ENCODE measurements at places on chromosomes 1 and 21.

DNA sequence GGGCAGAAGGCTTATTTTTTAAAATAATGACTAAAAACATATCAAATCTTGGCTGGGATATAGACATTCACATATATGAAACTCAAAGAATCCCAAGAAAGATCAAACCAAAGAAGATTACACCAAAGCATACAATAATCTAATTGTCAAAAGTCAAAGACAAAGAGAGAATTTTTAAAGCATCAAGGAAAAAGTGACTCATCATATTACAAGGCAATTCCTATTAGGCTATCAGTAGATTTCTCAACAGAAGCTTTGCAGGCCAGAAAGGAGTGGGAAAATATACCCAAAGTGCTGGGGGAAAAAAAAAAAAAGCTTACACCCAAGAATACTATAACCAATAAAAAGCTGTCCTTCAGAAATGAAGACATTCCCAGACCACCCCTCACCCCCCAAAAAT lies 375.6 kb downstream of the BRINP2 start:
- DNase-seq = no peak

- DNase-seq = no peak
Measured at GRCh38 chr1:246291127-246291526, 216.0 kb downstream of the SMYD3 start.

- no peak for DNase-seq
Measured at GRCh38 chr1:185396126-185396525, 79.1 kb upstream of the IVNS1ABP start.

DNA sequence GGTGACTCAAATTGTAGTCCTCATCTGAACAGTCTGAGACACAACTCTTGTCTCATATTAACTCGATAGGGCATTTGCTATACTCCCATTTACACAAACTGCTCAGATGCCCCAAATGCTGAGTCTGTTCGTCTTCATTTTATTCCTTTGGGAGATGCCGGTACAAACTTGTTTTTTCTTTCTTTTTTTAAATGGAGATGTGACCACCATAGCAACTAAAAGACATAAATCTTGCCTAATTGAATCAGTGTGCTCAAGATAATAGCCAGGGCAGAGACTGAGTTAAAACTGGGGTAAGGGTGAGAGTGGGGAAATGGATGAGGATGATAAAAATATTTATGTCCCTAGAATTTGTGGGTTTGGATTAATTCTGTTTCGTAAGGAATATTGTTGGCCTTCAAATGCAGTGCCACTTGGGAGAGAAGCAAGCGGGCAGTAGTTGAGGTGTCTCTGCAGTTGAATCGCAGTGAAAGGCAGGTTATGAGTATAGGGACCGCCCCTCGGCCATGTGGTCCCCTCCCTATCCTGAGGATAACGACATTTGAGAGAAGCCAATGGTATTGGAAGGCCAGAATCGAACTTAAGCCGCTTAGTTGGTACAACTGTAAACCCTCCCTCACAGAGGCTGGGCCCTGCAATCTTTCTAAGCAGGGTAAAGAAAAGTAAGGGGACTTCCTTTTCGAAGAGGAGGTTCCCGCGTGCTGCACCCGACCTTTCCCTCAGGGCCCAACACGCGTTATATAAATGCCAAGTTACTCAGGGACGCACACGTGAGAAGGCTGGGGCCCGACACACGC lies 859 bp upstream of the LRRC8B start:
- peak; percentile 44 for DNase-seq

- no peak for DNase-seq
Measured at GRCh38 chr1:108813326-108813725, 43.6 kb downstream of the AKNAD1 start.

DNA sequence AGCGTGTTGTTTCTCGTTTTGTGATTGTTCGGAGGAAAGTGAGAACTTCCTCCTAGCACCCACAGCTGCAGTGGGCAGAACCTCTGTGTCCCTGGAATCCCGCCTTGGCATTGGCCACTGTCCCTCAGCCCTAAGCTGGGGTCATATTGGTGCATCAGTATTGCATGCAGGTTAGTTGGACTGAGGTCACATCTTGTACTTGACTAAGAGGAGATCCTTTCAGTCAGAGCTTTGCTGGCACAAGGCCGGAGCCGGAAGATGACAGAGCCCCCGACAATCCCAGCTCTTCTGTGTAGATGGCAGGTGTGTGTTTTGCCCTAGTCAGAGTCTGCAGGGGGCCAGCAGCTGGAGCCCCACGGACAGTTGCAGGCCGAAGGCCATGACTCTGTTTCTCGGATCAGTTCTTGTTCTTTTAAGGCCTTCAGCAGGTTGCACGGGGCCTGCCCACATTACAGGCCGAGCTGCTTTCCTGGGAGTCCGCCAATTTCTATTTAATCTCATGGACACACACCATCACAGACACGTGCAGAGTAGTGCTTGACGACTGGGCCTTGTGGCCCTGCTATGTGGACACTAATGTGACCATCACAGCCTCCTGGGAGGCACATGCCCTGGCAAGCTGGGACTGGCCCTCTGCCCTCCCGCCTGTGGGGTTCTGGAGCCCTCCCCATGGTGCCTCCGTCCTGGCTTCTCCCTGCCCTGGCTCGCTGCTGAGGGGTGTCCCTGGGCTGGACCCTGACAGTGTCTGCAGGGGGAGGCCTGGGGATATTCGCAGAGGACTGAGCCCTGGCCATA lies 14.9 kb downstream of the SNAP47 start:
- DNase-seq = no peak

GRCh38 chr1:59445040-59445439 lies 148.1 kb downstream of the FGGY start:
- no peak for DNase-seq

DNA sequence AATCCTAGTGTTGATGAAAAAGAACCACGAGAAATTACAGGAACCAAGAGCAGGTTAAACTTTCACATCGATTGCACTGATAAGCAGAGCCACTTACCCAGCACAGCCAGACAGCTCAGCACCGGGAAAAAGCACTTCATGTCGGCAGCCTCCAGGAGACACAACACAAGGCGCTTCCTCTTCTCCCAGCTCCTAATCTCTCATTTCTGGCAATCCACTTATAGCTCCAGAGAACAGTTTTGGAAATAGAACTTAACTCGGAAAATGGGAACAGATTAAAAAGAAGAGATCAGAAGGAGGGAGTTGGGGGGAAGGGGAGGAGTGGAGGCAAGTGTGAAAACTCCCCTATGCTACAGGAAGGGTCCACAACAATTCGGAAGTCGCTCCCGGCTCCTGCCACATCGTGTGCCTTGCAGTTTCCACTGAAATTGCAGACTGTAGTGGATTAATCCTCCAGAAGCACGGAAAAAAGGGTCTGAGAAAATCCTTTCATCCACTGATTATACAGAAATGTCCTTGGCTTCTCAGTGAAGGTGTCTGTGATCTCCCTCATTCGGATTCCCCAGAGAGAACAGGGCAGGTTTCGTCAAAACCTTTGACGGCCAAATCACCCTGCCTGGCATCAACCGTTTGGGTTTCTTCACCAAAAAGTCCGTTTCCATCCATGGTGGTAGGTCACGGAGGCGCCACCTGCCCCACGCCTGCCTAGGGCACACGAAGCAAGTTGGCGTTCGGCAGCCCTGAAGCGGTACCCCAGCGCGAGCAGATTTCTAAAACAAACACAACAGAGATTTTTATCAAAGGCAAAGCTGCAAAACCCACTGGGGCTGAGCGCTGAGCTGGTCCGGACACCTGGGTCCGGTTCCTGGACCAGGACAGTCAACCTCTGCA lies 1.1 kb downstream of the IGSF3 start:
- no peak for DNase-seq

DNA sequence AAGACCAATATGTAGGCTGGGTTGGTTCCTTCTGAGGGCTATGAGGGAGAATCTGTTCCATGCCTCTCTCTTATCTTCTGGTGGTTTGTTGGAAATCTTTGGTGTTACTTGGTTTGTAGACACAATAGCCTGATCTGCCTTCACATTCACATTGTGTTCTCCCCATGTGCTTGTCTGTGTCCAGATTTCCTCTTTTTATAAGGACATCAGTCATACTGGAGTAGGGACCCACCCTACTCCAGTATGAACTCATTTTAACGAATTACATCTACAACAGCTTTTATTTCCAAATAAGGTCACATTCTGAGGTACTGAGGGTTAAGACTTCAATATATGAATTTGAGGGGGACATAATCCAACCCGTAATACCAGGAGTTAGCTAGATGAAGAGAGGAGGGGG lies 75.9 kb downstream of the DISP1 start:
- no peak for DNase-seq

GRCh38 chr1:119937198-119937597 lies 40.9 kb upstream of the ADAM30 start:
- no peak for DNase-seq

- no peak for DNase-seq
Measured at GRCh38 chr1:185696422-185697150, 37.6 kb upstream of the HMCN1 start.

GRCh38 chr21:33674226-33674625 lies 31.9 kb downstream of the ITSN1 start:
- DNase-seq = no peak

- DNase-seq = peak; percentile 68
Measured at GRCh38 chr1:39258146-39258924, 53.8 kb downstream of the MACF1 start.

Data from OCI-LY7 (cell line).